ENCODE measurements at places on chromosomes 1 and 21. TPM values are rescaled to one million over a fixed set of nuclear protein-coding genes. Genes with fewer than 3 reads are reported as not detected.
A peak's percentile ranks its signal among the peaks of the same experiment; 100 is the strongest.

LCE1A gene
- total RNA-seq, result not detected

UBQLN4 gene
- 16.2 TPM for total RNA-seq

LIN28A gene
- total RNA-seq, result not detected

RASSF5 gene
- total RNA-seq, result 9.7 TPM

CD1E gene
- total RNA-seq, result 0.44 TPM

GBP4 gene
- 95.2 TPM for total RNA-seq

OR2L2 gene
- not detected for total RNA-seq

DNA sequence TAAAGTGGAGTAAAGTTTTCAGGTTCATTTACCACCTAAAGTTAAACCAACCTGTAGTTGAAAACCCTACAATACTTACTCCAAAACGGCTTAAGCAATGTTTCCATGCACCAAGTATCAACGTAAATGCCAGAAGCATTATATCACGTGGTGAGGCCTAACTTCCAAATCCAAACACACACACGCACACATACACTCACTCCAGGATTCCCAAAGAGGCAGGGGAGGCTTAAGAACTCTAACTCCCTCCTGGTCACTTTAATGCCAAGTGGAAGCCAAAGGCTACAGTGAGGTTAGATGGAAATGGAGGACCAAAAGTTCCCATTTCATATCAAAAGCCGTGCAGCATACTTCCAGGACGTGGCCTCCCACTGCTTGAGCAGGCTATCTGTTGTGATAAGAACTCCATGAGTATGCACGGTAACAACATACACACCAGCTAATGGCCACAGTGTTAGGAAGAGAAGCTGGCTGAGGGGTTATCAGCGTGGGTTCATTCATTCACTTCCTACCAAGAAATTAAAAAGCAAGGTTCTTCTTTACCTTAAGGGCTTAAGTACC, 224.1 kb downstream of the SLC45A1 start:
- DNase-seq, result no peak

DNA sequence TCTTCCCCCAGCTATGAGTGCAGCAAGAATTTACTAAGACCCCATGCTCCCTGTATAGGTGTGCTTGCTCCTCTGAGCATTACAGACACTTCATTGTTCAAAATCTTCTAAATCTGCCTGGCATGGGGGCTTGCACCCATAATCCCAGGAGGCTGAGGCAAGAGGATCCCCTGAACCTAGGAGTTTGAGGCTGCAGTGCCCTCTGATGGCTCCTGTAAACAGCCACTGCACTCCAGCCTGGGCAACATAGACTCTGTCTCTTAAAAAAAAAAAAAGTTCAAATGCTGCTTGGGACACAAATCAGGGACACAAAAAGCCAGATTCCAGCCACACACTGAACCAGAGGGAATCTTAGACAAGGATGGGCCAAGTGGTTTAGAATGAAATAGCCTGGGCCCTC, 3.4 kb upstream of the ACOT7 start:
- DNase-seq, result no peak

GRCh38 chr1:43304314-43304681, 3.5 kb downstream of the TIE1 start:
- no peak for DNase-seq

- no peak for DNase-seq
These were observed 56.9 kb downstream of the SLC45A1 start for GRCh38 chr1:8374812-8375211.

GRCh38 chr1:231653632-231654031, 27.0 kb downstream of the DISC1 start:
- DNase-seq, result no peak

DNA sequence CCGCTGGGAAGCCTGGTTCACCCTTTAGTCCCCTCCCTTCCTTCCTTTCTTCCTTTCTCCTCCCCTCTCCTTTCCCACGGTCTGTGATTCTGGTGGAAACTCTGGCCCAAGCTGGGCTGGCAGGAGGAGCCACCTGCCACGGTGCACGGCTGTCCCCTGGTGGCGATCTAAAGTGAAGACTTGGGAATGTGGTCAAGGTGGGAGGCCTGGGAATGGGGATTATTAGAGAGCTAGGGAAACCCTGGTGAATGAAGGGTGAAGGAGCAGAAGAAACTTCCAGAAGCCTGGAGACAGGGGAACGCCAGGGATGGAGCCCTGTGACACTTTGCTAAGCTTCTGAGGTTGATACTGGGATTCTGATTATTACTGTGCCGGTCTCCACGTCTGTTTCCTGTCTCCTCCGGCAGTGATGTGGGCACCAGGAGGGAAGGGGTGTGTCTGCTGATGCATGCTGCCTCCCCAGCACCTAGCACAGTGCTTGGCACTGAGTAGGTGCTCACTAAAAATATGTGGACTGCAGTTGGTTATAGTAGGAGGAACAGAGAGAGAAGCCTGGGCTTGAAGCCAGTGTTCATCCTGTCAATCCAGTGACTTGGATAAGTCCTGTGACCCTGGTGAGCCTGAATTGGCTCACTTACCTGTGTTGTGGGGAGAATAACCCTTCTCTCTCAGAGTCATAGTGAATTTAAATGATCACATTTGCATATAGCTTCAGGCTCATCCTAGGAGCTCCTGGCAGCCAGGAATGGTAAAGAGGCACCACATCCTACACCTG, 71.2 kb upstream of the NBPF3 start:
- DNase-seq, result peak; percentile 45

DNA sequence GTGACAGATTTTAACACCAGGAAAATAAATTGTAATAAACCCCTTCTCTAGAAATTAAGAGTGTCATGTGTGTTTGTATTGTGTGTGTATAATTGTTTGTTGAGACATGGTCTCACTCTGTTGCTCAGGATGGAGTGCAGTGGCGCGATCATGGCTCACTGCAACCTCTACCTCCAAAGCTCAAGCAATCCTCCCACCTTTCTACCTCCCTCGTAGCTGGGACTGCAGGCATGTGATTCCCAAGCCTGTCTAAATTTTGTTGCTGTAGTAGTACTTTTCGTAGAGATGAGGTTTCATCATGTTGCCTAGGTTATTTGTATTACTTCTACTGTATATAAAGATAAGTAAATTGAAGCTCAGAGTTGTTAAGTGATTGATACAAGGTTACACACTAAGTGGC, 68.5 kb upstream of the RAVER2 start:
- DNase-seq, result no peak

DNA sequence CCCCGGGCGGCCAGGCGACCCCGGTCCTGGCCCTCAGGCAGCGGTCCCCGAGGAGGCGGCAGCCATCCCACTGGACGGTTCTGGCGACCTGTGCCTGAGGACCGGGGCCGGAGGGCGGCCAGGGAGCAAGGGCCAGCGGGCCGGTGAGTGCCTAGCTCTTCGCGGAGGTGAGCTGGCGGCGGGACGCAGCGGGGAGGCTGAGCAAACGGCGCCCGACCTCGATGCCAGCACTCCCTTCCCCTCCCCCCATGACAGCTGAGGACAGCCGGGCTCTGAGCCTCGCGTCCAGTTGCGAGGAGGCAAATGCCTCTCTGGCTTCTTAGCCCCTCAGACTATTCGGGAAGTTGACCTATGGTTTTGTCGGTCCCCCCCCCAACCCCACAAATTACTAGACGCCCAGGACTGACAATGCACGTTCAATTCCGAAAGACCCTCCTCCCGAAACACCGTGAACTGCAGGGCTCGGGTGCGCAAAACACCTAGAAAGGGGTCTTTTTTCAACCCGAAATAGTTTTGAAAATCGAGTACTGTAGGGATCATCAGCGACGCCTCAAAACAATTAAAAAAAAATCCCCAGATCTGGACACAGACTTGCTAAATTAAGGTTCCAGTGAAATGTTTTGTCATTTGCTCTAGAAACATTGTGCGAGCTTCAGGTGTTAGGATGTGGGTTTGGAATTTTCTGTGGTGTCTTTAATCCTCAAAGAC, 8.3 kb downstream of the CDKN2C start:
- peak; percentile 32 for DNase-seq

DNA sequence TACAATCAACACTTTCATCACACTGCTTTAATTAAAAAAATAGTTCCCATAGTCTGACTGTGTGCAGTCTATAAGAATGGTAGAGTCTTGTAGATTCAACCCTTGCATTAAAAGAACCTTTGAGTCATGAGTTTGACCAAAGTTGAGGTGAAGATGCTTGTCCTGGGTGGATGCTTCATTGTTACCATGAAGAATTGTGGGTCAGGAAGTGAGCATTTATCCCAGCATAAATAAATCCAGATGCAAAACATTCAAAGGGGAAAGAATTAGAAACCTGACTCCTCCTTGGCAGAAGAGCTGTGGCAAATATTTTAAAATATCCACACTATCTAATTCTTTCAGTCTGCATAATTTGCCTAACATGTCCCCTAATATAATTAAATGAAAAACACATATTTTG, 72.9 kb upstream of the SPAG17 start:
- DNase-seq, result no peak

GRCh38 chr1:173869021-173869359, 810 bp downstream of the ZBTB37 start:
- DNase-seq, result no peak

DNA sequence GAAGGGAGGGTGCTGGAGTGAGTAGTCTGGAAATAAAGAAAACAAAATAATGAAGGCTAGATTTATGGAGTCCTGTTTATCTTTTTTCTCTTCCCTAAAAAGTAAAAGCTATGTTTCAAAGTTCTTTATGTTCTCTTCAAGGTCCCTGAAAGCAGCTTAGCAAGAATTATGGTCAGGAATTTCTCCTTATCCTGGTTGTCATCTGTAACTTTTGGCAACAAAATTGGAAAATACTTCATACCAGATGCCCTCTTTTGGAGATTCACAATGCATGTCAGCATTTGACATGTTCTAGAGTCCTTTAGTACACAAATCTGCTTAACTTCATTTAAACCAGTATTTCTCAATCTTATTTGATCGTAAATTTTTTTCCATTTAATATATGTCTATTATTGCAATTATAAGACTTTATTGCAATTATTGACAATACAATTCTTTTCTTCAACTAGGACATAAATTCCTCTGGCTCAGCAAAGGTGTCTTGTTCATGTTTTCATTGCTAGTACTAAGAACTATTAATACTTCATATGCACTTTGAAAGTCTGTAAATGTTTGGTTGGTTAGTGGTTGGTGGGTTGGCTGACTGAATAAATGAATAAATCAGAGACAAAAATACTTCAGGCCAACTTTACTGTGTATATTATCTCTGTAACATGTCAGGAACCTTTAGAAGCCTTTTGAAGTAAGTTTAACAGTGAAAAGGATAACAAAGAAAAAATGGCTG, 101.5 kb downstream of the ATP1B1 start:
- DNase-seq, result no peak

DNA sequence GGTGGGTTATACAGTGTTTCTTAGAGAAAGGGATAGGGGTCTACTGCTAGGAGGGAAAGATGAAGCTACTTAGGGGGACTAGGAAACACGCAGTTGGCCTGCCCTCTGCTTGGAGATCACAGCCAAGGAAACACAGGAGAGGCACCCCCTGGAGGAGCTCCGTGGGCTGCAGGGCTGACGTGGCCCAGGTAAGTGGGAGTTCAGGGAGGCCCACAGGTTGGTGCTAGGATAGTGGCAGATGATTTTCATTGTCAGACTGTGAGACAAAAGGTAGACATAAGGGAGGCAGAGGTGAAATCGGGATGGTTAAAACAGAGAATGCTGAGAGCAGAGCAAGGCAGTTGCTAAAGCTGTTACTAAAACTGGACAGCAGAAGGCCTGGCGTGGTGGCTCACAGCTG, 463.0 kb downstream of the DSCAM start:
- DNase-seq, result no peak

GRCh38 chr1:186442651-186443375, 18.1 kb downstream of the PDC start:
- no peak for DNase-seq

DNA sequence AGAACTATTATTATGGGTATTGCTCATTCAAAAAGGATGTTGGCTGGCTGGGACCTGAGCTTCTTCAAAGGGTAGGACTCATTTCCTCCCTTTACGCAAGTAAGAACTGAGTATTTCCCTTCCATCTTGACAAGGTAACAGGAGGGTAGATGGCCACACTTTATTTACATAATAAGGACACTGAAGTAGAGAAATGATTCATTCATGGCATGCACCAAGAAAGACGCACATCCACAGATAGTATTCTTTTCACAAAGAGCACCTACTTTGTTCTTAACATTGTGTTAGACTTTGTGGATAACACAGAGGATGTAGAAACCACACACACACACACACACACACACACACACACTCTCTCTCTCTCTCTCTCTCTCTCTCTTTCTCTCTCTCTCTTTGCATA, 82.9 kb downstream of the FAM78B start:
- DNase-seq, result no peak

GRCh38 chr1:157403203-157403602, 149.1 kb downstream of the FCRL5 start:
- no peak for DNase-seq

GRCh38 chr1:24639881-24640280, 3.2 kb upstream of the SRRM1 start:
- no peak for DNase-seq

GRCh38 chr1:159897962-159898361, 2.0 kb downstream of the CFAP45 start:
- DNase-seq, result no peak

GRCh38 chr1:69568421-69569174, 876 bp downstream of the LRRC7 start:
- DNase-seq, result no peak

GRCh38 chr1:221782477-221782876, 40.6 kb upstream of the DUSP10 start:
- no peak for DNase-seq

- no peak for DNase-seq
These were observed 44.4 kb downstream of the APP start for GRCh38 chr21:26126168-26126553.

GRCh38 chr1:154481053-154481452, 21.0 kb upstream of the TDRD10 start:
- no peak for DNase-seq

- DNase-seq, result no peak
These were observed 1.4 kb downstream of the TARBP1 start for GRCh38 chr1:234477386-234478151.

DNA sequence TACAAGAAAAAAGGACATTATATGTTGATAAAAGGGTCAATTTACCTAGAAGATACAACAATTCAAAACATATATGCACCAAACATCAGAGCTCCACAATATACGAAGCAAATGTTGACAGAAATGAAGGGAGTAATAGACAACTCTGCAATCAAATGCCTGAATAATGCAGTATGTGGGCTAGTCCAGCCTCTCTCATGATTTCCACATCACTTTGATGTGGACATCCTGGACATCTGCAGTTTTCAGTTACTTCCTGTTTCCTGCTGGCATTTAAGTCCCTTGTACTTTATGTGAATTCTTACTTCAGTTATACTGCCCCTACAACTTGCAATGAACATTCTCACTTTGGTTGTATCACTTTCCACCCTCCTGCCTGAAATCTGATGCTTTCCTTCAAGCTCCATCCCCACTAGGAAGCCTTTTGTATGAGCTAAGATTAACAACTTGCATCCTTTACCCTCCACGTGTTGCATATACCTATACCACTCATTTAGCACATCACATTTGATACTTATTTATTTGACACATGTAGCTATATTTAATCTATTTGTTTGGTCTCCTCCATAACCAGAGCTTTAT, 36.7 kb downstream of the DISC1 start:
- DNase-seq, result no peak

GRCh38 chr1:60596791-60597750, 485.3 kb upstream of the NFIA start:
- no peak for DNase-seq

GRCh38 chr1:40316595-40317393, at the start of gene COL9A2:
COL9A2 (minus strand) TSS chr1:40317286; CDS start chr1:40317197, 89 bp downstream.
- DNase-seq, result no peak
